ENCODE measurements at places on chromosomes 11 and 22.

- DNase-seq, result no peak
These were observed 62.1 kb upstream of the ARHGAP20 start for GRCh38 chr11:110774138-110775014.

- peak; percentile 60 for DNase-seq
These were observed 16.1 kb downstream of the NCAPD3 start for GRCh38 chr11:134207538-134208239.

- no peak for DNase-seq
These were observed 3.9 kb downstream of the SPTBN2 start for GRCh38 chr11:66725114-66725513.

GRCh38 chr22:23504516-23504915, 75.6 kb downstream of the IGLL1 start:
- no peak for DNase-seq

DNA sequence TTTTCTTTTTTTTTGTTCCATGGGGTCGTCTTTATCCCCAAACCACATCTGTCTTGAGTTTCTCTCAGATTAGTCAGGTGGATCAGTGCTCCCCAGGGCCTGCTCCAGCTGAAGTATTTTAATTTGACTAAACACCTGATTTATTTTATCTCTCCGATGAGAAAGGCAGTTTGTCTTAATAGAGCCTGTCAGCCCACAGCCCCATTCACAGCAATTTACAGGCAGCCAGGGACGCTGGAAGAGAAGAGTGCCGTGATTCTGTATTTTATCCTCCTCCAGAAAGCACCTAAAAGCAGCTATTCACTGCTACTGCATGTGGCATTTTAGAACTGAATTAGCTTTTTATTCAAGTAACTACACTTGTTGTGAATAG, 164.5 kb downstream of the SOX6 start:
- no peak for DNase-seq

DNA sequence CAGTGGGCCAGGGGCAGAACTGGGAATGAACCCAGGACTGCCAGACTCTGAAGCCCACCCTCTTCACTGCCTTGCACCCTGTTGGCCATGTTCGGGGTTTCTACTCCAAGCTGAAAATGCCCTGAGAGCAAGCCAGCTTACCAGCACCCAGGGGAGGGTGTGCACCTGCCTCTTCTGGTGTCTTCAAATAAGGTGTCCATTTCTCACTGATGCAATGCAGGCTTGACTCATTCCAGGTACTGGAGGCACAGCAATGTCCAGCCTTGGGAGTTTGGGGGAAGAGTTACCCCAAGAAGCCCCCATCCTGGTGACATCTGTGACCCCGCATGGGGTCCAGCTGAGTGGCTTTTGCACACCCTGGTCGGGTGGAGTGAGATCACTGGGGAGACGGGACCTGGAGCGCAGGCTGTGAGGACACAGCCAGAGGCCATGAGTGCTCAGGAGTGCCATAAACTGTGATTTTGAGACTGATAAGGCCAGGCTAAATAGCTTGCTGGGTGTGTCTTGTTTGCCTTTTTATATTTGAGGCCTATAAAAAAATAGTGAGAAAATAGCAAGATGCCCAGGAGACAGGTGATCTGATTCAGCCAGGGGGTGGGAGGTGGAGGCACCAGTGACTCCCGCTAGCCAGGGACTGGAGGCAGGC, 4.6 kb upstream of the CERK start:
- no peak for DNase-seq

GRCh38 chr11:59804061-59804460, 6.5 kb downstream of the MRPL16 start:
- DNase-seq, result no peak

GRCh38 chr22:47572443-47572842, 810.0 kb downstream of the TBC1D22A start:
- DNase-seq, result no peak

- DNase-seq, result no peak
These were observed 6.6 kb downstream of the TRIM22 start for GRCh38 chr11:5696210-5696609.

DNA sequence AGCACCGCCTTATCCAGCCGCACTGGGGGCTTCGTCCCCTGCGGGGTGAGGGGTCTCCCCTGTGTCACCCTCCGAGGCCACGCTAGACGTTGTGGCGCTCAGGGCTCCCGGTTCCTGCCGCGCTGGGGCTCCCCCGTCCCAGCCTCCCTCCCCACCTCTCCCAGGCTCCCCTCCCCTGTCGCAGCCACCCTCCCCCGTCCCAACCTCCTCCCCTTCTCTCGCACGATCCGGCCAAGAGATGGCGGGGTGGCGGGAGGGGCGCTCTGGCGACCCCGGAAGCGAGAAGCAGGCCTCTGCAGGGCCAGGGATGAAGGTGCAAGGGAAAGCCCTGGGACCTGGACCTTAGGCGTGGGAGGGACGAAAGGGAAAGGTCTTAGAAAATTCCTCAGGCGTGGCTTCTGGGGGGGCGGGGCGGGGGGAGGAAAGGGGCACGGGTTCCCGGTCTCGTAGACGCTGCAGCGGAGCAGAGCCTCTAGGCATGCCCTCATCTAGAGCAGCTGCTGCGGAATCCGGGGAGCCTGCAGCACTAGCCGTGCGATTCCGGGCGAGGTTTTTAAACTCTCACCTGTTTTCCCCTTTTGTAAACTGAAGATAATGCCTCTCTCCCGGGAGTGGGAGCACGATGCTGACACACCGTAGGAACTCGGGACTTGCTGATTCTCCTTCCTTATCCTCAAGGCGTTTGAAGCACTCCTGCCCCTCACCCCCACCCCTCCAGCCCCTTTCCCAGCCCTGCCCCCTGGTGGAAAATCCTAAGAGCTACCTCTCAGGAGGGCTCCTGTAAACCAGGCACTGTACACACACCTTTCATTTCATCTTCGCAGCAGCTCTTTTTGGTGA, 14.4 kb downstream of the KCNJ5 start:
- peak; percentile 30 for DNase-seq

DNA sequence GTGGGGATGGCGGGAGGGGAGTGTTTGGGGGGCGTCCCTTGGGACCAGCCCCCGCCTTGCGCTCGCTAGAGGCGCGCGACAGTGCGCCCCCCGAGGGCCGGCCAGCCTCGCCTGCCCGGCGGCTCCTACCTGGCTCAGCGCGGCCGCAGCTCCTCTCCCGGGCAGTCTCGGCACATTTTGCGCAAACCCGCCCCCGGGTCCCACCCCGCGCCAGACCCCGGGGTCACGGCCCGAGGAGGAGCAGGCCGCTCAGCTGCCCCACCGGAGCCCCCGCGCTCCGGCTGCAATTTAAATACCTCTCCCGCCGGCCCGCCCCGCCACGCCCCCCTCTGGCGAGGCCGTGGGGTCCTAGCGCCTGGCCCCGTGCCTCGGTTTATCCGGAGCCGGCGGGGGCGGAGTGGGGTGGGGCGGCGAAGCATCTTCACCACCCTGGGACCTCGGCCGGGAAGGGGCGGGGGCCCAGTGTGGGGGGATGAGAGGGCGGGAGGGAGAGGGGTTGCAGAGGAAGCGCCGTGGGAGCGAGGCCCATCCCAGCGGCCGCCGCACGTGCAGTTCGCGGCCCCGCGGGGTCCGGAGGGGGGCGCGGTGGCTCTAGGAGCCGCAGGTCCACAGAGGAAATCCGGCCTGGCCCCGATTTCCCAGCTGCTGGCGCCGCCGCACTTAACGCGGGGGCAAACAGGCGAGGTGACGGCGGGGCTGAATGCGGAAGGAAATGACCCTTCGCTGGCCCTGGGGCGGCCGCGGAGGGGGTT, at the start of gene LRRC32:
LRRC32 (minus strand) TSS at position 263 of the 752 bp plus-strand sequence. CDS start 4,793 bp downstream, outside the sequence.
- peak; percentile 31 for DNase-seq

GRCh38 chr22:19903031-19903430, 38.5 kb upstream of the COMT start:
- no peak for DNase-seq

GRCh38 chr11:129359748-129360147, 15.9 kb upstream of the BARX2 start:
- no peak for DNase-seq

- no peak for DNase-seq
These were observed 11.9 kb downstream of the CHID1 start for GRCh38 chr11:898540-899190.

GRCh38 chr11:36313750-36314433, 17.8 kb downstream of the PRR5L start:
- DNase-seq, result no peak

GRCh38 chr11:114256176-114256966, 39.8 kb upstream of the NNMT start:
- DNase-seq, result no peak

DNA sequence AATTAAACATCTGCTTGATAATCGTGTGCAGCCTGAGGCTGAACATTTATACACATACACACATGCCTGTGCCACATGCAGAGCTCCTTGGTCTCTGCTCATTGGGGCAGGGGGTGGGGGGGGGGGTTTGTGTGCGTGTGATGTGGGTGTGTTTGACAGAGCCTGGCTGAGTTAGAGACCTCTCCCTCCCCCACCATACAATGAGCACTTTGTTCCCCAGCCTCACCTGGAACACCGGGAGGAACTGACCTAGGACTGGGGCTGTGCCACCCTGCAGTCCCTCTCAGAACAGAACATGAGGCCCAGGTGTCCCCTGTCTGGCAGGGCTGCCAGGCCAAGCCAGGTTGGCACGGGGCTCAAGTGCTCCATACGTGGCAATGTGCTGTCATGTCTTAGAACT, 96.6 kb downstream of the TP53I11 start:
- DNase-seq, result no peak

- DNase-seq, result no peak
These were observed 26.6 kb downstream of the RELT start for GRCh38 chr11:73402834-73403185.

DNA sequence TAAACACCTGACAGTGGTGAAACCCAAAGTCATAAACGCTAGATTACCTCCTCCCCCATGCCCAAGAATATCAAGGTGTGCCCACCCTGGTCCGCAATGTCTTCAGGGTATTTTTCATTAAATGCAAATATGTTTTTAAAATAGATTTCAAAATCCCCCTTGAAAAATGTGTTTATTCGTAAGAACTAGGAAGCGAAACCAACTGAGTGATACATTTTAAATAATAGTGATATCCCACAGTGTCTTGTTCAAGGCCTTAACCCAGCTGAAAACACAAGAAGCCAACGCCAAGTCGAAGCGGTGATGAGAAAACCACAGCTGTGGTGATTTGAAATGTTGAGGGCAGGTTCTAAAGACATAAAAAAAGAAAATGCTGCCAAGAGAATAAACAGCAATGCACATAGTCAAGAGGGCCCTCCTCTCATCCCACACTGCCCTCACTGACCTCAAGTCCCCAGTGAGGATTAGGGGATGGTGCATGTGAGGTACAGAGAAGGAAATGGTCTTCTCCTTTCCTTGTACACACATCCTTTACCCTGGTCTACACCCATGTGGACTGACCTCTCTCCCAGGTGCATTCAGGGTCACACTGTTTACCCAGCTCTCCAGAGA, 25.5 kb downstream of the KCNJ1 start:
- no peak for DNase-seq

DNA sequence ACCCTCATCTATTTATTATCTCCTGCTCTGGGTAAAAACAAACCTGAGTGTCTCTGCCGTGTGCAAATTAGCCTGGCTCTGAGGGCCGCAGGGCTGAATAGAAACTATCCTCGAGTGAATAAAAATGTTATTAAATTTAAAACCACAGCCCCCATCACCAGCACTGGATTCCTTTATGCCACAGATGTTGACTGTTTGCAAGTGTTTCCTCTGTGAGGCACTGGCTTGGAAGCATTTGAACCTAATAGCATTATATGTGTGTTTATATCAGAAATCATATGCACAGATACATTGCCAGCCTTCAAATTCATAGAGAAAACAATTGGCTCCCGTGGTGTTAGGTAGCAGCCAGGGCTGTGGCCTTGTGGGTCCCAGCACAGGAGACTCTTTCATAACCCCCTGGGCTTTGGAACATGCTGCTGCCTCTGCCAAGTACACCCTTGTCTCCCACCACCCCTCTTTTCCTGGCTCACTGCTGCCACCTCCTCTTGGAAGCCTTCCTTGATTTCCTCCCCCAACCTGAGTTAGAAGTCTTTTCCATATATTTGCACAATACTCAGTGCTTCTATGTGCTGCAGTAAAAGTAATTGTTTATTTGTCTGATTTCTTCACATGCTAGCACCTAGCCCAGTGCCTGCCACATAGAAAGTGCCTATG, 294.4 kb downstream of the DDX10 start:
- no peak for DNase-seq

DNA sequence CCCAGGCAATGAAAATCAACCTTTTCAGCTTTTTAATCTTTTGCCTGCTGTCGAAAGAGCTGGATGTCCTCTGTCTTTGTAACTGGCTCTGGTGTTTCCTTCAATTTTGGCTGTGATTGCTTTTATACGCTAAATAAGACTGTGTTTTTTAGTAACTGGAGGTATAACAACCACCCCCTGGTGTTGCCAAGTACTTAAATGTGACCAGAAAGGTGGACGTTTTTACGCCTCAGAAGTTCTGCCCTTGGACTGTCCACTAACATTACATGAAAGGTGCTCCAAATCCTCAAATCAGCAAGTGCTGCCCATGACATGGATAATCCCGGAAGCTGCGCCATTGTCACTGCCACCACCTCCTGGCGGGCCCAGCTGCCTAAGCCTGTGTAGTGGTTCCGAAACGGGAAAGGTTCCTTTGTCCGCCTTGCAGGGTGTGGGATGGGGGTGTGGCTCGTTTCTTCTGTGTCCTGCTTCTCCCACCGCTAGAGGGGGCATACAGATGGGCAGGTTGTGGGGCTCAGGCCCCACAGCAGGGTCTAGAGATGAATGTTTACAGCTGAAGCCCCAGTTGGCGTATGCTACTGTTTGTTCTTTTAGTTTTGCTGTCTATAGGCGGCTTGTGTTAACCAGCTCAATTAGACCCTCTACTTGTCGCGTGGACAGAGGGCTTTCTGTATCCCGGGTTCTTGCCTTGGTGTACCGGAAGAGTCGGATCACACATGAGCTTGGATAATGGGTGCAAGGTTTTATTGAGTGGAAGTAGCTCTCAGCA, 82.2 kb upstream of the SEPTIN5 start:
- no peak for DNase-seq

DNA sequence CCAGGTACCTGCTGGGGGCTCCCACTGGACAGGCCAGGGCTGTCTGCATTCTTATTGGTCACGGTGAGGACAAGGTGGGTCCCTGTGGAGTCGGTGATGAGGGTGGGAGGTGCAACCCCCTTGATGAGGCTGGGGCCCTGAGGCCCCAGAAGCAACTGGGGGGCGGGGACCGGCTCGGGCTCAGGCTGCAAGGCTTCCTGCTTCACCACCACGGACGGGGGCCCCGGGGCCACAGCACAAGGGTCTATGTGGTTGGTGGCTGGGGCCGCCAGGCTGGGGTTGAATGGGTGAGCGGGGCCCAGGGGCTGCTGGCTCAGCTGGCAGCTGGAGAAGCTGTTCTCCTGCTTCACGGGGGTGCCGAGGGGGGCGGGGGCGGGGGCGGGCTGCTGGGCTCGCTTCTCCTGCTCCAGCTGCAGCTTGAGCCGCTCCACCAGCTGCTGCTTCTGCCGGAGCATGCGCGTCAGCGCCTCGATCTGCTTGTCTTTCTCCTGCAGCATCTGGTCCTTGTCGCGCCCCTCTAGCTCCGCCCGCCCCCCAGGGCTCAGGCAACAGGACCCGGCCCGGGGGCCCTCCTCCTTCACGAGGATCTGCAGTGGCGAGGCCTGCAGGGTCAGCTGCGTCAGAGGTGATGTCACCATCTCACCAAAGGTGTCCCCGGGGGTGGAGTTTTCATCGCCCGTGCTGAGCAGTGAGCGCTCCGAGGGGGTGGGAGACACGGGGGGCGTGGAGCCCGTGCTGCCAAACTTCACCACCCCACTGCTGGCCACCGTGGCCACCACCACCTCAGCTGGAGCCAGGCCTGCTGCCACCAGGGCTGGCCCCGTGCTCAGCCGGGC, 48.2 kb downstream of the SGSM3 start:
- no peak for DNase-seq

- DNase-seq, result no peak
These were observed 76.4 kb downstream of the KCNQ1 start for GRCh38 chr11:2521081-2521732.

- DNase-seq, result no peak
These were observed 78.9 kb downstream of the SFI1 start for GRCh38 chr22:31575190-31575589.

All from stimulated activated naive CD4-positive, alpha-beta T cell treated with Interleukin-2 at 50 U/mL for 16 hours (primary cell).